ENCODE measurements at places on chromosomes 3 and 15.

- DNase-seq, result no peak
These were observed 271.4 kb upstream of the RORA start for GRCh38 chr15:61500523-61500922.

DNA sequence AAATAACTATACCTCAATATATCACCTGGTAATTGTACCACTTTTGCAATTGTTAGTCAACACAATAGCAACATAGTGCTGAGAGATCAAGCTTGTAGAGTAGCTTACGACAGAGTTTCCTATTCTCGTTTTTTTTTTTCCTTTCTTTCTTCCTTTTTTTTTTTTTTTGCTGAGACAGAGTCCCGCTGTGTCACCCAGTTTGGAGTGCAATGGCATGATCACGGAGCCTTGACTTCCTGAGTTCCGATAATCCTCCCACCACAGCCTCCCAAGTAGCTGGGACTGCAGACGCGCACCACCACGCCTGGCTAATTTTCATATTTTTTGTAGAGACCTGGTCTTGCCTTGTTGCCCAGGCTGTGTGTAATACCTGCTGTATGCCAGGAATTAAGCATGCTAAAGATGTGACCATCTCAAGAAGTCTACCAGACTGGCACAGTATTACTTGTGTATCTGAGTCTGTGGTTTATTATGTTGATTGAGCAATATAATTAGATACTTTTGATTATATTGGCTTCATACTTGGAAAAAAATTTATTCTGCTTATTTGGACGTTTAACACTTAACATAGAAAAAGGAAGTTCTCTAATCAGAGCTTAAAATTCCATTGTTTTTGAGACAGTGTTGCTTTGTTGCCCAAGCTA lies 3.0 kb downstream of the SELENOT start:
- no peak for DNase-seq

DNA sequence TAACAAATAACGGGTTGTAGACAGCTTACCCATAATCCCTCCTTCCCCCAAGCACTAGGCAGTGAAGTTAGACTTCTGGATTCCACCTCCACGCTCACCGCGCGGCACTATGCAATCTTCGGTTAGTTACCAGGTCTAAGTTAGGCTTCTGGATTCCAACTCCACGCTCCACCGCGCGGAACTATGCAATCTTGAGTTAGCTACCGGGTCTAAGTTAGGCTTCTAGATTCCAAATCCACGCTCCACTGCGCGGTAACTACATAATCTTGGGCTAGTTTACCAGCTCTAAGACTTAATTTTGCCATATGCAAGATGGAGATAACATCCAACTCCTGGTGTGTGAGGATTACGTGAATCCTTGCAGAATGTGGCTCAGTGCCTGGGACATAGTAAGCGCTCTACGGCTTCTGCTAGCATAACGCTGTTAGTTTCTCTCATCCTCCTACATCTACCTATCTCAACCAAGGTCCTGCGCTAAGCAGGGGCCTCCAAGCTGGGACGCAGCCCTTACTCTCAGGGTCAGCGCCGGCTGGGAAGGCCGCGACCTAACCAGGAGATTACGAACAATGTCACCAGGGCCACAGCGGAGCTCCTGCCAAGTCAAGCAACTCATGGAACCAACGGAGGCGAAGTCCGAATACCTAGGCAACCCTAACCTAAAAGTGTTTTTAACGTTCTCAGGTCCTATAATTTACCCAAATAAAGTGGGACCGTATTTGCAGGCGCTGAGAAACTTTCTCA lies 497 bp upstream of the RPLP1 start:
- no peak for DNase-seq

DNA sequence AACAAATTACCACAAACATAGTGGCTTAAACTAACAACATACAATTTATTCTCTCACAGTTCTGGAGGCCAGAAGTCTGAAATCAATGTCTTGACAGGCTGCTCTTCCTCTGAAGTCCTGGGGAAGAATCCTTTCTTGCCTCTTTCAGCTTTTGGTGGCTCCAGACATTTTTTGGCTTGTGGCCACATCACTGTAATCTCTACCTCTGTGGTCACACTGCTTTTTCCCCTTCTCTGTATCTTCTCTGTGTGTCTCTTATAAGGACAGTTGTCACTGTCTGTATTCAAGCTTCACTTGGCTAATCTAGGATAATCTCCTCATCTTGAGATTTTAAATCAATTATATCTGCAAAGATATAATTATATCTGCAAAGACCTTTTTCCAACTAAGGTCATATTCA lies 80.3 kb upstream of the ABHD2 start:
- no peak for DNase-seq

GRCh38 chr3:179072100-179072438 lies 460 bp upstream of the ZMAT3 start:
- no peak for DNase-seq

DNA sequence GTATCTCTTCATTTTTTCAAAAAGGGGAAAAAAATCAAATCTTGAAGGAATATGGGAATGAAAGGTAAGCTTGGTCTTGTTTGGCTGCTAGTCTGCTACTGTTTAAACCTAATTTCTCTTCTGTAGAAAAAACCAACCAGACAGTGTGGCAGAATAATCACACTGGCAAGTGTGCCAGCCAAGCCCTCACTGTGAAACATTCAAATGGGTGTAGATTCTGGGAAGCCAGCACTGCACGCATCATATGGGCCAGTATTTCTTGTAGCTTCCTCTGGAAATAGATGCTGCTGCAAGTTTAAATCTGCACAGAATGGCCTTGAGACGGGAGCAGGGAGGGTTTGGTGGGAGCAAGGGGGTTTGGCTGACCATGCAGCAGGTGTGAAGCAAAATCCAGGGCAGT lies 62.1 kb downstream of the POMGNT2 start:
- no peak for DNase-seq

DNA sequence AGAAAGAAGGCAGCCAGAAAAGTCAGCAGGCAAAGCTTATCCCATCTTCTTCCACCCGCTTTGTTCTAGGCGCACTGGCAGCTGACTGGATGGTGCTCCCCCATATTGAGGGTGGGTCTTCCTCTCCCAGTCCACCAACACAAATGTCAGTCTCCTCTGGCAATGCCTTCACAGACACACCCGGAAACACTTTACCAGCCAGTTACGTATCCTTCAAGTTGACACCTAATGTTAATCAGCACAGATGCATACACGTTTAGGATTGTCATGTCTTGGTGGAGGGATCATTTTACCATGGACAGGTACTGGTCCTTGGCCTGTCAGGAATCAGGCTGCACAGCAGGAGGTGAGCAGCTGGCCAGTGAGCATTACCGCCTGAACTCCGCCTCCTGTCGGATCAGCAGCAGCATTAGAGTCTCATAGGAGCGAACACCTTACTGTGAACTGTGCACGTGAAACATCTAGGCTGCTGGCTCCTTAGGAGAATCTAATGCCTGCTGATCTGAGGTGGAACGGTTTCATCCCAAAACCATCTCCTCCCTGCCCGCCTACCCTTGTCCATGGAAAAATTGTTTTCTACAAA lies 59.1 kb upstream of the PYDC2 start:
- DNase-seq, result no peak

DNA sequence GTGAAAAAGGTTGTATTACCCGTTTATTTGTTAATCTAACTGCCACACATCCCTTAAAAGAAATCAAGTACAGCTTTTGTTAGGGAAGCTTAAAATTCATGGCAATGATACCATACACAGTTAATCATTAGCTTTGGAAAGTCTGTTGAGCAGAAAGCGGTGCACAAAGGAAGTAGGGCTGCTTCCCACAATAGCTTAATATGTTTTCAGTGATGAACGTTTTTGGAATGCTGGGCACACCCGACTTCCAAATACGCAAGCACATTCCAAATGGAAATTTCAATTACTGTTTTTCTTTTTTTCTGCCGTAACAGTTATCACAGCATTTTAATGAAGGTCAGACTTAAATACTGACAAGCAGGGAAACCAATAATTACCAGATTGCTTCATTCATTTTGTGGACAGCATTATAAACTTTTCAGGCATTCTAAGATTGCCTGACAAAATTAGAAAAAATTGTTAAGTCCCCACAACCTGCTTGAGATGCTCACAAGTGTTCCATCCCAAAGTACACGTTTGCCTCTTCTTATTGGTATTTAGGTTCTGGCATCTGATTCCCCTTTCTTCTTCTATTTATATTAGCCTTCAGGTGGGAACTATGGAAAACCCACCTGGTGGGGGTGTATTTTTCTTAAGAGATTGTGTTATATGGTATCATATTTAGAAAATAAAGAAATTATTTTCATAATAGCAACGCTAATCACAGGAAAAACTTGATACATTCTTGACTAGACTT lies 1.1 kb upstream of the ECT2 start:
- no peak for DNase-seq

DNA sequence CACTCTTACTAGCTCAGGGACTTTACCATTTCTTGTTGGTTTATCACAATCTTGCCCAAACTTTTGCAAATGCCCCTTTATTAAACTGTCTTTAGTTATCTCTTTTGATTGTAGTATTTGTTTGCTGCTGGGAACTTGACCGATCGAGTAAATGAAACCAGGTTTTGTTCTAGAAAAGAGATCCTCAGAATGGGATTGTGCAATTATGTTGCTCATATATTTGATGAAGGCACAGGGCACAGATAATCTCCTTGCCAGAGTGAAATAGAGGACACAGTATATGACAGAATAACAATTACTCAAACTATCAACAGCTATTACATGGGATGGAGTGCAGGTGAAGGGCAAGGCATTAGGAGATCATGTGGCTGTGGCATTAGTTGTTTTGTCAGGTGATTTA lies 216.6 kb upstream of the RASGRP1 start:
- DNase-seq, result no peak

DNA sequence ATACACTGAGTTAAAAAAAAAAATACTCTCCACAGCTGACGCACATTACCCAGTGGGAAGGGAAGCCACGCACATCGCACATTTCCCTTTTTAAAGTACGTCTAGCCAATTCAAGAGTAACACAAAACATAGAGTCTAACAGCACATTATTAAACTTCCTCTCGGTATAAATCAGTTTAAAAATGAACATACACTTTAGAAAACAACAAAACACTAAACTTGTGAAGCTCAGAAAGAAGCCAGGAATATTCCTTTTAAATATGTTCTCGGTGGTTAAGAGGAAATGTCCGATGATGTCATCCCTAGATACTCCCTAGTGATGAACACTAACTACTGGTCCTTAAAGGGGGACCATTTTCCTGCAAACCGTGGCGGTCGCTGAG lies 721 bp downstream of the MYEF2 start:
- DNase-seq, result no peak

Measured in C1 segment of cervical spinal cord (tissue), 14 donors.